ENCODE measurements at places on chromosomes 7 and 10. TPM values are rescaled to one million over a fixed set of nuclear protein-coding genes. Genes with fewer than 3 reads are reported as not detected.

GRCh38 chr7:91082852-91083495 is 181.3 kb upstream of the FZD1 start:
- DNase-seq: no peak

- DNase-seq: peak; percentile 10
These were observed 43.0 kb upstream of the NMT2 start for GRCh38 chr10:15211464-15211979.

- no peak for DNase-seq
These were observed 295.4 kb upstream of the FZD8 start for GRCh38 chr10:35937546-35937945.

- DNase-seq: no peak
These were observed 84.2 kb upstream of the KCNMA1 start for GRCh38 chr10:77721815-77722214.

SAP25 gene
- total RNA-seq: 13.1 TPM

Measured in activated CD4-positive, alpha-beta T cell treated with anti-CD3 and anti-CD28 coated beads for 36 hours (primary cell).